ENCODE measurements at places on chromosomes 4 and X. TPM values are rescaled to one million over a fixed set of nuclear protein-coding genes. Genes with fewer than 3 reads are reported as not detected.

The PAGE5 gene
- total RNA-seq, result not detected

The CTAG2 gene
- 27.1 TPM for total RNA-seq

The FANCB gene
- total RNA-seq, result 14.4 TPM

The SRP72 gene
- 197 TPM for total RNA-seq

DNA sequence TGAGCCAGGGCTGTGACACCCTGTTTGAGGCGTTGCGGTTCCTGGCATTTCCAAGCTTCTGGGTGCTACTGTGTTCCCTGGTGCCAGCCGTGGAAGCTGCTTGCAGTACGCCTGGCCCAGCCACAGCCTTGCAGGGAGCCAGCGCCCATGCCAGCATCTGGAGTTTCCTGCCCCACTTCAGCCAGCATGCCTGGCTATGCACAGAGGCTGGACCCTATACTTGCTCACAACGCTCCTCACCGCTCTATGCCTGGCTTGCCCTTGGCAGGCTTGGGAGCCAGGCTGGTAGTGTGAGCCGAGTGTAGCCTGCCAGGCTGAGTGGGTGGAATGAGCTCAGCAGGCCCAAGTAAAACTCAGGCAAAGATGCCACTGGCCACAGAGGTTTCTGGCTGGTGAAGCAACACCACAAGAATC lies 22.4 kb downstream of the PRRG1 start:
- peak; percentile 14 for DNase-seq

- DNase-seq, result no peak
Observed at GRCh38 chr4:106996490-106996889, 39.6 kb downstream of the DKK2 start.

DNA sequence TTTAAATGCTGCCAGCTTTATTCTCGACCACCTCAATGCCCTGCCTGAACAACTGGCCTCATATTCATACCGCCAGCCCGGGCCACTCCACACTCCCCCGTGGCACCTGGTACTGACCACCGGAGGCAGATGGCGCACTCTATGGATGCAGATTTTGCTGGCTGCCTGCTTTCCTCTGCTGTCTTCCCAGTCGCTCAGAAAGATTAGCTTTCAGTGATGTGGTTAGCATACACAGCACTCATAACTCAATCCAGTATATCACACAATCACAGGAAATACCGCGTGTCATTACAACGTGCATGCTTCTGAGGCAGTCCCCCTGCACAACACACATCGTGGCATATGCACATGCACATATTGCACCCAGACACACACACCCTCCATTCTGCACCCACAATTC lies 147.2 kb upstream of the BCOR start:
- peak; percentile 14 for DNase-seq

DNA sequence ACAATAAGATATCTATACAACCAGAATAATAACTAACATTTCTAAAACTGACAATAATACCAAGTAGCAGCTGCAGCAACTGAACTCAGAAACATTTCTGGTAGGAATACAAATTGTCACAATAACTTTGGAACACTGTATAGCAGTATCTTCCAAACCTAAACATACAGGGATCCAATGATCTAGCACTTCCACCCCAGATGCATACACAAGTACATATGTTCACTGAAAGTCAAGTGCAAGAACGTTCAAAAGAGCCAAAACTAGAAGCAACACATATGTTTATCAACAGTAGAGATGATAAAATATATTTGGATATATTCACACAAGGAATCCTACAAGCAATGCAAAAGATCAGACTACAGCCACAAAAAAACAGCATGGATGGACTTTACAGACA lies 46.2 kb downstream of the MAPK10 start:
- DNase-seq, result no peak

The RTL3 gene
- 1.1 TPM for total RNA-seq

The ANXA3 gene
- 5.0 TPM for total RNA-seq

GRCh38 chr4:137700751-137701150 lies 168.5 kb upstream of the PCDH18 start:
- peak; percentile 31 for DNase-seq

The OPRPN gene
- not detected for total RNA-seq

GRCh38 chr4:41865306-41865980 lies 69.8 kb upstream of the TMEM33 start:
- DNase-seq, result no peak

GRCh38 chr4:89070041-89070440 lies 13.1 kb upstream of the FAM13A start:
- no peak for DNase-seq

DNA sequence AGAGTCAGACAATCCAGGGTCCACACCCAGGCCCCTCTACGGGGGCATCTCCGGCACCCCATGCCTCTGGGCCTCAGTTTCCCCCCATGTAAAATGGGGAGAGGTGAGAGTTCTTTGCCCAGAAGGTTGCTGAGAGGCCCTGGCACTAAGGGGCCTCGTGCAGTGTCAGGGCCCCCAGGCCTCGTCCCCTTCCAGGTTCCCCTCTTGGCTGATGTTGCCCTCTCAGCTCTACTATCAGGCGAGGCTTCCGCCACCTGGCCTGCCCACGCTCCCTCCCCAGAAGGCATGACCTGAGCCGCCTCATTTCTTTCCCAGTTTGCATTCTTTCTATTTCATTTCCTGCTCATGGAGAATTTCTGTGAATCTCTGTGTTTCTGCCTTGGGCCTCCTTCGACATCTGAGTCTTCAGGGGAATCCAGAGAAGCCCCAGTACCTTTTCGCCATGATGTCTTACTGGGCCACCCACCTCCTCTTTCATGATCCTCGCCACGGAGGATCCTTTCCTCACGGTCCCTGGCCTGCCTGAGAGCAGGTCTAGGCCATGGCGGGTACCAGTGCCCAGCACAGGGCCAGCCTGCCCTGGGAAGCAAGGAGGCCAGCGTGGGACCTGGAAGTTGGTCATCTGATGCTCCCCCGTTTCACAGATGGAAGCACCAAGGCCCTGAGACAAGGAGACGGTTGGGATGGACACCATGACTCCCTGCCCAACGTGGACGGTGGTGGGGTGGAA lies 21.9 kb upstream of the MRFAP1 start:
- no peak for DNase-seq

The CXorf65 gene
- not detected for total RNA-seq

The CFAP99 gene
- not detected for total RNA-seq

DNA sequence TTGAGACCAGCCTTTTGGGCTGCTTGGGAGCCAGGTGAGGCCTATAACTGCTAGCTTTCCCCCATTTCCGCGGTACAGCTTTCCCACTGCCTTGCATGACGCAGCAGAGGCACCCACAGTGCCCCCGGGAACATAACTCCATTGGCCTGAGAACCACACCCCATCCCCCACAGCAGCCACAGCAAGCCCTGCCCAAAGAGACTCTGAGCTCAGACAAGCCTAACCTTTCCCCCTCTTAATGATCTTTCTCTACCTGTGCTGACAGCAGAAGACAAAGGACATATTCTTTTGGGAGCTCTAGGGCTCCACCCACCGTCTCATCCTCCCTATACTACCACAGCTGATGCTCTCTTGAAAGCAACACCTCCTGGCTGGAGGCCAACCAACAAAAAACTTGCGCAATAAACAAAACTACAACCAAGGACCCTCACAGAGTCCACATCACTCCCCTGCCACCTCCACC lies 114.8 kb downstream of the FANCB start:
- no peak for DNase-seq

- DNase-seq, result peak; percentile 86
Observed at GRCh38 chr4:78644744-78645330, 93.3 kb downstream of the ANXA3 start.

- DNase-seq, result peak; percentile 86
Observed at GRCh38 chrX:40085102-40085551, 12.6 kb downstream of the BCOR start.

- DNase-seq, result no peak
Observed at GRCh38 chr4:160202802-160203201, 1099.9 kb downstream of the RAPGEF2 start.

GRCh38 chr4:141757287-141757686 lies 120.9 kb downstream of the IL15 start:
- no peak for DNase-seq

DNA sequence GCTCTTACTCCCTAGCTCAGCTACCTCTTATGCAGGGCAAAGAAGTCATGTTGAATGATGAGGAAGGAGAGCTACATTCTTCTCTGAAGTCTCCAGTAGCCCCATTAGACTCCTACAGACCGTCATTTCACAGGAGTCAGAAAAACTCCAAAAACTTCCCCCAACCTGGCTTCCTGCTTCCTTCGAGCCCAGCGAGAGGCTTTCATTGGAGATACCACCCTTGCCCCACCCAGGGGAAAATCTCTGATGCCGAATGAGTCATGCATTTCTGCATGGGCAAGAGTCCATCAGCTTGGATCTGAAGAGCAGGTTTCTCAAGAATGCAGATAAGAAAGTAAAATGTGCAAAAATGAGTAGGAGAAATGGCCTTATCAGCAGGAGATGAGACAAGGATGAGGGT lies 53.0 kb downstream of the ARSF start:
- no peak for DNase-seq
